Ecto neural progenitor cell (in vitro differentiated cells): ENCODE measurements at places on chromosomes 16 and 17.

DNA sequence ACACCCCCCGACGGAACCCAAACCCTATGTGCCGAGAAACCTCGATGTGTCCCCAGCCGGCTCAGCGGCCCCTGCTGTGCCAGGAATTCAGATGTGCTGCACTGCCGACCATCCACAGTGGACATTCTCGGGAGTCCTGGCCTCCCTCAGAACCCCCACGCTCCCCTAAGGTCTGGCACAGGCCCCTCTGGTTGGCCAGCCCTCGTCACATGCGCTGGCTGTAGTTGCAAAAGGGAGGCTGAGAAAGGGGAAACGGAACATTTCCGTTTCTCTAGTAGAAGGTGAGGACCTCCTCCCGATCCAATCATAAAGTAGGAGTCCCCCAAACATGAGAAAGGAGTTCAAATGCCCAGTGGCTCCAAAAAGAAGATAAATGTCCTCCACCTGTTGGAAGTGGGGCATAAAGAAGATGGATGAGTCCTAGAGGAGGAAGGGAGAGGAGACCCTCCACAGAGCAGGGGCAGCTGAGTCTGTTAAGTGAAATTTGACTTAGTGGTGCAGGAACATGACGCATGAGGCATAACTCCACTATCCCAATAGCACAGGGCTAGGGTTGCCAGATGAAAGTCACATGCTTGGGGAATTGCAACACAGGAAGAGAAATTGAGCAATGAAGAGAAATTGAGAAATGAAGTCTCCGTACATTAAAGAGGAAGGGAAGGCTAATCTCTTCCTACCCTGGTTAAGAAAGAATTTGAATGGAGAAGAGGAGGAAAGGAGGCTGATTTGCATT, 49.3 kb upstream of the WSB1 start:
- no peak for DNase-seq

DNA sequence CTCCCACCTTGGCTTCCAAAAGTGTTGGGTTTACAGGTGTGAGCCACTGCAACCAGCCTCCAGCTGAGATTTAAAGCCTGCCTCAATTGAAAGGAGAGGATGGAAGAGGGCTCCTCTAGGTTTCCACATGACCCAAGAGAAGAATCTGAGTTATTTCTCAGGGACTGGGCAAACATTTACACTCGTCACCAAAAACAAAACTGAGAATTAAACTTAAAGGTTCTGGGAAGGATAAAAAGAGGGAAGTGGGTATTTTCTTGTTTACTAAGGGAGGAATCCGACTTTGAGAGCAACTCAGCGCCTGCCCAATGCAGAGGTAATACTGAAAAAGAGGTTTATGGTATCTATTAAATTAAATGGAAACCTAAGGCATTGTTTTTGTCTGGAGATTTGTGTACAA, 13.3 kb downstream of the HOXB1 start:
- no peak for DNase-seq

- no peak for DNase-seq
Measured at GRCh38 chr17:8421571-8421970, 14.1 kb upstream of the NDEL1 start.

- DNase-seq = no peak
Measured at GRCh38 chr16:81905277-81905676, 106.0 kb downstream of the SDR42E1 start.

DNA sequence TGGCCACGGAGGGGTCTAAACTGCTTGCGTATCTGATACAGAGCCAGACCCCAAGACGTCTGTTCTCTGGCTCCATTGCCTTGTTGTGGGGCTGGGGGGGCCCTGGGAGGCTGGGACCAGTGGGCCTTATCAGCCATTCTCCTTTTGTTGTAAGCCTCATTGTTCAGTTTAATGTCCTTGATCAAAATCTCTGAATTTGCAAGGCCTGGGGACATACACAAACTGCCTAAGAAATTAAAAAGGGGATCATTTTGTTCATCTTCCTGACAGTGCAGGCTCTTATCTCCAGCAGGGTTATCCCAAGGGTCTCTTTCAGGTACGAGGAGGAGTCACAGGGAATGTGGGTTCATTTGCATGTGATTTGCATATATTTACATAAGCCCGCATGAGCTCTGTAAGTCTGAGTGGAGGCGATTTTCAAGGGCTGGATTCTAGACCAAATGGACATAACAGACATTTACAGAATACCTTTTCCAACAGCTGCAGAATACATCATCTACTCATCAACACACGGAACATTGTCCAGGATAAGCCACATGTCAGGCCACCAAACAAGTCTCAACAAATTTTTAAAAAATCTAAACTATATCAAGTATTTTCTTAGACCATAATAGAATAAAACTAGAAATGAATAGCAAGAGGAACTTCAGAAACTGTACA, 269.8 kb downstream of the RBFOX1 start:
- DNase-seq = no peak

DNA sequence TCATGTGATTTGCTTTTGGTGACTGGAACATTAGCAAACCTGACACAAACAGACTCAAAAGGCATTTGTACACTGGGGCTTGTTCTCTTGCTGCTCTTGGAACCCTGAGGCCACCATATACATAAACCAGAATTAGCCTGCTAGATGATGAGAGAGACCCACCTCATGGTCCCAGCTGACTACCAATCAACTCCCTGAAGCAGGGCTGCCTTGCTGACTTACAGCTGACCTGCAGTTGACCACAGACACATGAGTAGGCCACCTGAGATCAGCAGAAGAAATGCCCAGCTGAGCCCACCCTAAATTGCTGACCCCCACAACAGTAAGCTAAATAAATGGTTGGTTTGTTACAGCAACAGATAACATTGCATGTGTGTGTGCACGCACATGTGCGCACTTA, 28.7 kb downstream of the BRIP1 start:
- no peak for DNase-seq

GRCh38 chr17:65892912-65893377, 299.0 kb downstream of the CEP112 start:
- no peak for DNase-seq

- DNase-seq = no peak
Measured at GRCh38 chr17:13152501-13152900, 134.7 kb upstream of the ELAC2 start.

DNA sequence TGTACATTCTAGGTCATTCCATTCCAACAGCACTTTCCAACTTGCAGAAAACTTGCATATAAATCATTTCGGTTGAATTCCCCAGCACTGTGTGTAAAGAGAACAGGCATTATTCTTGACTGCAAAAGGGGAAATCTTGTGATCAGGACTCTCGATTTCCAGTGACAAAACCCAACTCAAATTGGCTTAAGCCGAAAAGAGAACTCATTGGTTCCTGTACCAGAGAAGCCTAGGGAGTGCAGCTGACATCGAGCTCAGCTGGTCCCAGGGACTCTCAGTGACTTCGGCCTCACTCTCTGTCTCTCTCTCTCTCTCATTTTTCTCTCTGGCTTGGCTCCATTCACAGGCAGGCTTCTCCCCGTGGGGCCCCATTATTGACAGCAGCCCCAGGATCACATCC, 30.7 kb downstream of the CD300LF start:
- no peak for DNase-seq

DNA sequence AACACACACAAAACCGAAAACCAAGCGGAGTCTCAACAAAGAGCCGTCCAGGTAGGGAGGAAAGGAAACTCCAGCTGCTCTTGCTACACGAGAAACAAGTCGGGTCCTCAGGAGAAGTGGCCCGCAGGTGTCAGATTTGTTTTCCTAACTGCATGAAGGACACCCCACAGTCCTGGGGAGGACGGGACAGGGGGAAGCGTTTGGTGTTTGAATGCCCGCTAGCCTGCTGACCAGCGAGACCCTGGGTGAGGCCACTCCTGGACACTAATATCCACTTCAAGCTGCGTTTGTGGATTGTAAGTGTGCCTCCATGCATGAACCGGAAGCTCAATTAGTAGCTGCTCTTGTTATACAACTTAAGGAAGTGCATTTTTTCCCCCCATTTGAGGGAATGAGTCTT, 299.5 kb downstream of the MAF start:
- no peak for DNase-seq

DNA sequence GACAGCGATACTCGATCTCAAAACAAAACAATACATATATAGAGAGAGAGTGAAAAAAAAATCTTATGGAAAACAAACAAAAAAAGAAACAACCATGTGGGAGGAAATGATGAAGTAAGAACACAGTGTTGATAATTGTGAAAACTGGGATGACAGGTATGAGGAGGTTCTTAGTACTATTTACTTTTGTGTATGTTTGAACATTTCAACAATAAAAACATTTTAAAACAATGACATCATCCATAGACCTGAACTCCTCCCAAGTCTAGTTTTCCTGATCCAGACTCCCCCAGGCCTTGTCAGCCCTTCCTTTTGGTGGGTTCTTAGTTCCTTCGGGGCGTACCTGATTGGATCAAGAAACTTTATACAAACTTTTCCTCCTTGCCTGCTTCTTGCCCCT, 51.7 kb downstream of the CCDC42 start:
- no peak for DNase-seq

- no peak for DNase-seq
Measured at GRCh38 chr17:17987901-17988300, 15.2 kb downstream of the DRC3 start.

DNA sequence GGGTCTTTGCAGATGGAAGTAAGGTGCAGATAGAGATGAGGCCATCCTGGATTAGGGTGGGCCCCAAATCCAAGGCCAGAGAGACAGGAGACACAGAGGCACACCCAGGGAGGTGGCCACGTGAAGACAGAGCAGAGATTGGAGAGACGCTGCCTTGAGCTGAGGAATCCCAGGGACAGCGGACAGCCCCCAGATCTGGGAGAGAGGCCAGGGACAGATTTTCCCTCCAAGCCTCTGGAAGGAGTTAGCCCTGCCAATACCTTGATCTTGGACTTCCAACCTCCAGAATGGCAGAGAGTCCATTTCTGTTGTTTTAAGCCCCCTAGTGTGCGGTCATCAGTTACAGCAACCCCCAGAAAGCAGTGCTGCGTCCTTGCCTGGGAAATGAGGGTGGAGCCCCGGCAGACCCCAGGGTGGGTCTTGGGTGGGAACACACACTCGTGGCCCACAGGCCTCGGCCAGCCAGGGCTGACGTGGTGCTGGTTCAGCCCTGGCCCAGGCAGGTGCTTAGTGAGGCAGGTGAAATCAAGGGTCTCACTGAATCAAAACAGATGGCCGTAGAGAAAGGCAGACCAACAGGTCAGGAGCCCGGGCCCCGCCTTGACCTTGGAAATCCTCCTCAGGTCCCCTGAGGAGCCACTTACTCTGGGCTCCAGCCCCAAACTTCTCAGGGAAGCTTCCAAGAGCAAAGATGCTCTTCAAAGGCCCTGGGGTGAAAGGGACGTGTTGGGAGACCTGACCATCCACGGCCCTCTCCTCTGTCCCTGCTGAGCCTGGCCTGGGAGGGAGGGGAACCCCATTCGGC, 169.3 kb downstream of the RBFOX3 start:
- DNase-seq = no peak

DNA sequence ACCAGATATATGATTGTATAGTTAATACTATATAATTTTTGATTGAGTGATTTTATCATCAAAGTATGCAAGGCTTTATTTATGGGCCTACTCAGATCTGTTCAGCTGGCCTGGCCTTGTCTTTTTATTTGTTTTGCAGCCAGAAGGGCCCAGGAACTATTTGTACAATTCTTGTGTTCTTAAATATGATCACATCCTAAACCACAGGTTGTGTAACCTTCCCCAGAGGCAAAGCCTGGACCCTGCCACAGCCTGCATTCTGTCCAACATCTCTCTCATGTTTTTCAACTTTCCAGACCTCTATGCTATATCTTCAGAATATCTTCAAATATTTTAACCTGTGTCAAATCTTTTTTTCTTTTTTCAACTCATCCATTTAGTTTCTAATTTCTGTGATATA, 410.4 kb upstream of the MON1B start:
- DNase-seq = no peak

DNA sequence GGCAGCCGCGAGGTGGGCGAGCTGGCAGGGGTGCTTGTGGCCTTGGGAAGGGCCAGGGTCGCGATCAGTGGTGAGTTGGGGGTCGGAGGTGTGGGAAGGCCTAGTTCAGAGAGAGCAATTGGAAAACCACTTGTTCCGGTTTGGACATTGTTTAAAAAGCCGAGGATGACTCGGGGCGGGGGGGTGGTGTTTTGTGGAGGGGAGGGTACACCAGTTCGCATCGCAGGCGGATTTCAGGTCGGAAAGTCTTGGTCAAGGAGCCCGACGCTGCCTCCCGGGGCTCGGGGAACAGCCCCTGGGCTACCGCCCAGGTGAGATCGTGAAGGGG, 66.4 kb downstream of the KPNA2 start:
- DNase-seq = no peak

DNA sequence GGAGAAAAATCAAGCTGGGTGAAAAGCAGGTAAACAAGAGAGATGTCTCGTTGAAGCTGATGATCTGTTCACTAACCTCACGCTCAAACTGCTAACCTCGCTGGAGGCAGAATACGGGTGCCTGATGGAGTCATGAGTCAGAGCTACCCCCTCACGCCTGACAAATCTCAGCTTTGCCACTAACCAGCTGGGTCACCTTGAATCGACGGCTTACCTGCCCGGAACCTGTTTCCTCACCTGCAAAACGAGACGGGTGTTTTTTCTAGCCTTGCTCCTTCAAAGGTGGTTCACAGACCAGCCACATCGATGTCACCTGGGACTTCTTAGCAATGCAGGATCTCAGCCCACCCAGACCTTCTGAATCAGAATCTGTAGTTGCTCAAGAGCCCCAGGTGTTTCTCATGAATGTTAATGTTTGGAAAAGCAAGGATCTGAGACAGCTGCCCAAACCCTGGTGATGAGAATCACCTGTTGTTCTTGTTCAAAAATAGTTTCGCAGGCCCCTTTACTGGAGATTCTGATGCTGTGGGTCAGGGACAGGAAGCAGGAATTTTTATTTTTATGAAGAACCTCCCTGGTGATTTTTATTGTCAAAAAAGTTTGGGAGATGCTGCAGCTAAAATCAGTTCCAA, 56.9 kb downstream of the MARCHF10 start:
- no peak for DNase-seq

GRCh38 chr16:88505405-88506082, 52.5 kb downstream of the ZFPM1 start:
- DNase-seq = no peak

GRCh38 chr17:44424828-44425461, 35.5 kb upstream of the ITGA2B start:
- no peak for DNase-seq

- DNase-seq = no peak
Measured at GRCh38 chr17:9628509-9628908, 16.8 kb upstream of the USP43 start.

GRCh38 chr16:64453646-64454045, 668.2 kb downstream of the CDH11 start:
- DNase-seq = no peak

DNA sequence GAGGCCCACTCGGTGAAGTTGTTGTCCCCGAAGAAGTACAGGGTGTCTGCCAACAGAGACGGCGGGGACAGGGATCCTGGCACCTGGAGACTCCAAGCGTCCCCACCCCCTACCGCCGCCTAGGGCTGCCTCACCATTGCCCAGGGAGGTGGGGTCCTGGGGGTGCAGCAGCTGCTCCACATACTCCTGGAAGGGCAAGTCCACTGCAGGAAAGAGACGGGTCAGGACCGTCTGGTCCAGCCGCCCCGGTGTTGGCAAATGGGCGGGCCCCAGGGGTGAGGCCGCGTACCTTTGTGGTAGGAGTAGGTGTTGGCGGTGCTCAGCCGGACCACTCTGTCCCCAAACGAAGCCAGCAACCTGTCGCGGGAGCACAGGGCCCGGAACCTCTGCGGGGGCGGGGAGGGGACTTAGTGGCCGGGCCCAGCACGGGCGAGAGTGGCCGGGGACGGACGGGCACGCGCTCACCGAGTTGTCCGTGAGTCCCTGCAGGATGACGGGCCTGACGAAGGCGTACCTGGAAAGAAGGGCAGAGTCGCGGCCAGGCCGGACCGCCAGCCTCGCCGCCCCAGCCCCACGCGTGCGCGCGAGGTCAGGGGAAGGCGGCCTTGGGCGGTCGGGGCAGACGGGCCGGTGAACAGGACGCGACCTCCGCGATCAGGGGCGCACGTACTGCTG, 601 bp downstream of the JMJD8 start:
- DNase-seq = no peak
